Naive B cell (primary cell): ENCODE measurements at places on chromosomes 6 and 20. TPM values are rescaled to one million over a fixed set of nuclear protein-coding genes. Genes with fewer than 3 reads are reported as not detected.

The KHDRBS2 gene
- 16.0 TPM for polyA plus RNA-seq

The HTR1B gene
- not detected for polyA plus RNA-seq

The TMEM217 gene
- not detected for polyA plus RNA-seq

The MYLK4 gene
- 0.13 TPM for polyA plus RNA-seq

The BRD2 gene
- 38.8 TPM for polyA plus RNA-seq

The FAM184A gene
- not detected for polyA plus RNA-seq

The LAMA2 gene
- not detected for polyA plus RNA-seq

The BEND6 gene
- polyA plus RNA-seq = not detected

The TTLL9 gene
- 0.09 TPM for polyA plus RNA-seq

The FBXO30 gene
- polyA plus RNA-seq = 1.1 TPM

The EDN1 gene
- polyA plus RNA-seq = 0.27 TPM

The CTCFL gene
- not detected for polyA plus RNA-seq

The VARS2 gene
- polyA plus RNA-seq = 12.6 TPM
